ENCODE measurements at places on chromosomes 2 and 18. TPM values are rescaled to one million over a fixed set of nuclear protein-coding genes. Genes with fewer than 3 reads are reported as not detected.
A peak's percentile ranks its signal among the peaks of the same experiment; 100 is the strongest.

GRCh38 chr2:8582651-8583399, 99.0 kb upstream of the ID2 start:
- DNase-seq = peak; percentile 83

- no peak for DNase-seq
These were observed 540.6 kb downstream of the STK39 start for GRCh38 chr2:167706800-167707199.

GRCh38 chr18:59451963-59452362, 92.9 kb upstream of the LMAN1 start:
- DNase-seq = no peak

DNA sequence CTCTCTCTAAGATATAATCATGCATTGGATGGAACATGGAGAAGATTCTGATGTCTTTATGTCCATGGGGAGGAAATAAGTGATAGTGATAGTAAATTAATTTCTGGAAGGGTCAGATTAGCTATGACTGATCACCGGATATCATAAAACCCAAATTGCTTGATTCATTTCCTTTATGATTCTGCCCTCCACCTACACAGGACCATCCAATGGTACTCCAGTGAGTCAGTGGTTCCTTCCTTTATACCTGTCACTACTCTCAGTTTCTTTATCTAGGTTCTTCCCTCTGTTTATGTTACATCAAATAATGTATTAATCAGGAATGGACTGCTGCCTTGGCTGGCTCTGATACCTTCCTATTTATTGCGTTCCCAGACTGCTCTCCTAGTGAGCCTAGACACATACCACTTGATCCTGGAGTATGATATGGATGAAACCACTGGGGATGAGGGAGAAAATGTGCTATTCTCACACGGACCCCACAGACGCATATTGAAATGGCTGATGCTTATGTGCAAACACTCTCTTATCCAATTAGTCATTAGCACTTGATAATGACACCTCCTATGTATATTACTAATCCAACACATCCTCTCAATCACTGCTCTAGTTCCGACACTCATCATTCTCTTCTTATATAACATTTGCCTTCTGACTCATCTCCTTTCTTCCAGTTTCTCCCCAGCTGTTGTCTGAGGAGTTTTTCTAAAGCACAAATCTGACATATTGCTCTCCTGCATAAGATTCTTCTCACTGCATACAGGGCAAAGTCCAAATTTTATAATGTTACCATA, 315.6 kb downstream of the INSIG2 start:
- DNase-seq = no peak

DNA sequence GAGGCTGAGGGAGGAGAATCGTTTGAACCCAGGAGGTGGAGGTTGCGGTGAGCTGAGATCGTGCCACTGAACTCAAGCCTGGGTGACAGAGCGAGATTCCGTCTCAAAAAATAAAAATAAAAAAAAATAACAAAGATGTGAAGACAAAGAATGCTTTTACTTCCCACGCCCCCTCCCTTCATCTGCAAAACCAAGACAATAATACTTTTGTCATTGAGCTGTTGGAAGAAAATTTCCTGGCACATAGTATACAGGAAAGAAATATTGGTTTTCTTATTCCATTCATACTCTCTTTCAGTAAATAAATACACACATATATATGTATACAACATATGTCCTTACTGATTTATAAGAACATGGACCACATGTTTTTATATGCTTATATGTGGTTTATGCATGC, 12.2 kb downstream of the GREB1 start:
- no peak for DNase-seq

DNA sequence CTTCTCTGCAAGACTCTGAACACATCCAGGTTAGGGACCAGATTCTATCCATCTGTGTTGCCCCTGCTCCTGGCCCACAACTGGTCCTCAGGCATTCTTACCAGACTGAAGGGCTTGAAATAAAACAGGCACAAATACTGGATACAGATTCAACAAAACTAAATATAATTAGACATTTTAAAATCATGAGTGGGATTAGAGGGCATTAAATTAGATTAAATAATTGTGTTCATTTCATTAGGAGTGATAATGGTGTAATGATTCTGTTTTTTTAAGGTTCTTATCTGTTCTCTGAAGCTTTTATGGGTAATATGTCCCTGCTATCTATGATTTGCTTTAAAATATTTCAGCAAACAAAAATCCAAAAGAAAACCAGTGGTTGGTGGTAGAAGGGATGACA, 226.5 kb downstream of the IRS1 start:
- DNase-seq = no peak

The DCC gene
- total RNA-seq = not detected

DNA sequence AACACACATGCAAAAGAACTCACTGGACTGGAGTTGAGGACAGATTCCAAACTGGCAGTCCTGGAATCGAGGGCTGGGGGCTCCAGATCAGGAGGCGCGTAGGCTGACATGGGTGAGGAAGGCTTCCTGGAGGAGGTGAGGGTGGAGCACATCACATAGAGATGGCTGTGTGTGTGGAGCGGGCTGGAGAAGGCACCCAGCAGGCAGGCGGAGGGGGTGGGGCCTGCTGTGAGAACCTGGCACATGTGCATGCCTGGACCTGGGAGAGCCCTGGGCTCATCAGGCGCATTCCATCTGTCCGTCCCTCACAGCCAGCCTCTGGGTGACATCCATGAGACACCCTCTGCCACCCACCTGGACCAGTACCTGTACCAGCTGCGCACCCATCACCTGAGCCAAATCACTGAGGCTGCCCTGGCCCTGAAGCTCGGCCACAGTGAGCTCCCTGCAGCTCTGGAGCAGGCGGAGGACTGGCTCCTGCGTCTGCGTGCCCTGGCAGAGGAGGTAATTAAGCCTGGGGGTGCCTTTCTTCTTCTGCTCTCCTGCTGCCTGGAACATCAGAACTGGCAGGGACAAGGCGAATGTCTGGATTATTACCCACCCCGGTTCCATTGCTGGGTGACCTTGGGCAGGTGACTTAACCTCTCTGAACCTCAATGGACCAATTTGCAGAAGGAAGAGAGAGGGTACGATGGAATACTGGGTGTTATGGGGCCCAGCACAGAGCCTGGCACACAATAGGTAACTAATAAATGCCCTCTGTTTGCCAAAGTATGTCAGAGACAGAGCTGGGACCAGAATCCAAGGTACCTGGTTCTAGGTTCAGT, 108.3 kb downstream of the DYSF start:
- no peak for DNase-seq

- DNase-seq = no peak
These were observed 448.7 kb downstream of the CMPK2 start for GRCh38 chr2:6417050-6417449.

- peak; percentile 76 for DNase-seq
These were observed 13.7 kb downstream of the CYB5A start for GRCh38 chr18:74278058-74278457.

The HRH4 gene
- total RNA-seq = not detected

The TMEM198 gene
- 0.17 TPM for total RNA-seq

The ZNF396 gene
- total RNA-seq = 0.30 TPM

GRCh38 chr18:54203914-54204313, 20.6 kb downstream of the MBD2 start:
- no peak for DNase-seq

The CHRNG gene
- total RNA-seq = not detected

The NGEF gene
- total RNA-seq = 19.4 TPM

The APCDD1 gene
- 76.6 TPM for total RNA-seq

The HOXD1 gene
- total RNA-seq = 0.55 TPM

The CREG2 gene
- not detected for total RNA-seq

DNA sequence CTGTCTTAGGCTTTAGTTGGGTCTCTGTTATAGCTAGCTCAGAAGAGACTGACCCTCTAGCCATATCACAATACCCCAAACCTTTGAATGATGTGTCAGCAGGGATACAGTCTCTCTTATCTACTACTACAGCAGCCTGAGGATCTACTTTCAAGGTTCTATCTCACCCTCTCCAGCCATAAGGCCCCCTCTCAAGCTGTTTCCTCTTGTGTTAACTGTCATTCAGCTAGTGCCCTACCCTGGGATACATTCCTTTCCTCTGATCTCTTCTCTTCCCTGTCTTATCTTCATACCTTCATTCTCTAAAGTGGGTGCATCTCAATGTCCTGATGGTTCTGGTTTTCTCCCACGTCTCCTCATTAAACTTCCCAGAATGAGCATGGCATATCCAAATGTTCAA, 434.7 kb downstream of the NRXN1 start:
- no peak for DNase-seq

GRCh38 chr2:140275427-140275826, 1495.2 kb upstream of the NXPH2 start:
- no peak for DNase-seq

The MORN2 gene
- 7.8 TPM for total RNA-seq

The CYB5A gene
- total RNA-seq = 106 TPM

The CARF gene
- 12.1 TPM for total RNA-seq

The PROM2 gene
- 87.0 TPM for total RNA-seq

GRCh38 chr2:127614246-127614645, 31.7 kb upstream of the GPR17 start:
- no peak for DNase-seq

The SLC4A3 gene
- total RNA-seq = 1.4 TPM

The MFSD2B gene
- not detected for total RNA-seq

- no peak for DNase-seq
These were observed 76.7 kb downstream of the C18orf54 start for GRCh38 chr18:54434453-54434852.

GRCh38 chr2:236161531-236161930, 6.7 kb downstream of the GBX2 start:
- peak; percentile 49 for DNase-seq

DNA sequence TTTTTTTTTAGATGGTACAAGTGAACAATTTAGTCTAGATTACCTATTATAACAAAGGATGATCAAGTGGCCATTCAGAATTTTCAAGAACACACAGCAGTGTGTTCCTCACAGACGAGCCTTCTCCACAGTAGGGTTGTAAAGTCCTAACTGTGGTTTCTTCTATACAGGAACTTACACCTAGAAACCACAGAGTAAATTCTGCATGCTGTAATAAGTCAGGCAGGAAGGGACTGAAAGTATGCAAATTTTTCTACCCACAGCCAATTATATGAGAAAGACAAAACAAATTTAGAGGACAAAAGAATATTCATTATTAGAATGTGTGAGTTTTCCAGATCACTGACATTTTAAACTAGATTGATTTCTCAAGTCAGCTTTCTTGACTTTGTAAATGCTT, 99.5 kb downstream of the RBMS1 start:
- DNase-seq = no peak

GRCh38 chr2:44462934-44463849, 101.4 kb downstream of the CAMKMT start:
- no peak for DNase-seq

The MEMO1 gene
- 25.1 TPM for total RNA-seq

GRCh38 chr2:232124309-232124708, 162.8 kb downstream of the DIS3L2 start:
- no peak for DNase-seq

- no peak for DNase-seq
These were observed 120.2 kb downstream of the CD8B2 start for GRCh38 chr2:106607371-106607770.

The TMEM163 gene
- 0.19 TPM for total RNA-seq

- DNase-seq = no peak
These were observed 93.6 kb upstream of the TMEFF2 start for GRCh38 chr2:192288295-192288694.

GRCh38 chr2:74267068-74267467, 68.7 kb downstream of the MTHFD2 start:
- no peak for DNase-seq

DNA sequence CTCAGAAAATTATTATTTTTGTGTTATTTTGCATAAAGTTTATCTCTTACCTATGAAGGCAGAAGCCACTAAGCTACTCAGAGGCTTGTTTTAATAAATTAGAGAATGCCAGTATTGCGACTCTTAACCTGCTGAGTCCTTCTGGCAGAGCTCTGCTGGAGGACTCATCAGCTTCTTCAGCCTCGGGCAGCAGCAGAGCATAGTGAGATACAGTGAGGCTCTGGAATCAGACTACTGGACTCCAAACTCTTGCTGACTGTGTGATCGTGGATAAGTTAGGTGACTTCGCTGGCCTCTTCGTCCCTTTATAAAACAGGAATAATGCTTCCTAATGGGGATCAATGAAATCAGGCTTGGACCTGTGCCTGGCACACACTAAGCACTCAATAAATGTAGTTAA, 1.7 kb downstream of the PTRHD1 start:
- no peak for DNase-seq

GRCh38 chr2:43127208-43127940, 99.0 kb downstream of the ZFP36L2 start:
- DNase-seq = peak; percentile 92

GRCh38 chr2:186440506-186440905, 45.6 kb upstream of the ZC3H15 start:
- no peak for DNase-seq

- DNase-seq = no peak
These were observed 138.1 kb downstream of the SEPTIN10 start for GRCh38 chr2:109475531-109476210.

- DNase-seq = no peak
These were observed 12.9 kb downstream of the IER3IP1 start for GRCh38 chr18:47163241-47163640.

- DNase-seq = no peak
These were observed 660.1 kb upstream of the SLC8A1 start for GRCh38 chr2:41111836-41112627.

DNA sequence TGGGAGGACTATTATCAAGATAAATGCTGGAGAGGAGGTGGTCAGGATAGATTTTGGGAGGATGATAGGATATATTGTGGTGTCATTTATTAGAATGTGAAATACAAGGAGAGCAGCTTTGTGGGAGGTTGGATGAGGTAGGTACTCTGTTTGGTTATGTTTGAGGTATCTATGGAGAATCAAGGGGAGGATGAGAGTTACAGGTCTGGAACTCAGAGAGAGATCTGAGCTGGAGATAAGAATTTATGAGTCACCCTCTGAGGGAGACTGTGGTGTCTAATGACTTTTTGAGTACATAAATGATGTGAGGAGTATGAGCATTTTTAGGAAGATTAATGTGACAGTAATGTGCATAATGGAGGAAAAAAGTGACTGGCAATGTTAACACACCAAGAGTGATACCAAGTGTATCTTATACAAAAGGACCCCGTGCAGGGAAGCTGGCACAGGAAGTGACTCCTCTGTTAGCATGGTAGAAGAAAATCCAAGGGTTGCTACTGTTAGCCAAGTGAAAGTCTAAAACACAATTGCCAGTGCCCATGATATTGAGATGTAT, 48.2 kb downstream of the CRIM1 start:
- DNase-seq = no peak

DNA sequence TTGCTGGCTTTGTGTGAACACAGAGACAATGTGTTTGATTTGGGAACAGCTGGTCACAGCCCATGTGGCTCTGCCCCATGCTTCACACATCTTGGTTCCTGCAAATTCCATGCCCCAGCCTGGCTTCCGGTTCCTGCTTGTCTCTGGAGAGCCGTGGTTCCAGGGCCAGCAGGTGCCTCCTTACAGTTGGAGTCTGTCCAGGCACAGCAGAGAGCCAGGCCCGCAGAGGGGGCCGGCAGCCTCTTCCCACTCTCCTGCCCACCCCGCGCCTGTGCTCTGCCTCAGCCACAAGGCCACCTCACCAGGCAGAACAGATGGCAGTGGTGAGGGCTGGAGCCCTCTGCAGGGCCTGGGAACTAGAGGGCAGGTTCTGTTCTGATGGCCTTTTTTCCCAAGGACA, 81.5 kb downstream of the LDLRAD4 start:
- no peak for DNase-seq
